Astrocyte of the spinal cord (primary cell): ENCODE measurements at places on chromosomes 6 and 20.

GRCh38 chr20:14489544-14489943 lies 152.1 kb upstream of the FLRT3 start:
- DNase-seq: no peak

GRCh38 chr6:50543666-50544065 lies 169.7 kb upstream of the TFAP2D start:
- DNase-seq: no peak

DNA sequence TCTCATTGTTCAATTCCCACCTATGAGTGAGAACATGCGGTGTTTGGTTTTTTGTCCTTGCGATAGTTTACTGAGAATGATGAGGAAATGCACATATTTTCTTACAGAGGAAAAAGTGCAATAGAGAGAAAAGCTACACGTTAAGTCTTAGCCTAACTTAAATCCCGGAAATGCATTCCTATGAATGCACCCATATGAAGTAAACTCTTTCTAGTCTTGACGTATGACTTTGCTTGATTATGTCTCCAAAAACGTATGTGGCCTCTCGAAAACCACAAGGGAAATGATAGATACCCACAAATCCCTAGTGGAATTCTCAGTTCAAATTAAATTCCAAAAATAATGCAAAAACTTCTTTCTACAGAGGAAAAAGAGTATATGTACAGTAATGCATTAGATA lies 90.7 kb upstream of the SASH1 start:
- DNase-seq: no peak

DNA sequence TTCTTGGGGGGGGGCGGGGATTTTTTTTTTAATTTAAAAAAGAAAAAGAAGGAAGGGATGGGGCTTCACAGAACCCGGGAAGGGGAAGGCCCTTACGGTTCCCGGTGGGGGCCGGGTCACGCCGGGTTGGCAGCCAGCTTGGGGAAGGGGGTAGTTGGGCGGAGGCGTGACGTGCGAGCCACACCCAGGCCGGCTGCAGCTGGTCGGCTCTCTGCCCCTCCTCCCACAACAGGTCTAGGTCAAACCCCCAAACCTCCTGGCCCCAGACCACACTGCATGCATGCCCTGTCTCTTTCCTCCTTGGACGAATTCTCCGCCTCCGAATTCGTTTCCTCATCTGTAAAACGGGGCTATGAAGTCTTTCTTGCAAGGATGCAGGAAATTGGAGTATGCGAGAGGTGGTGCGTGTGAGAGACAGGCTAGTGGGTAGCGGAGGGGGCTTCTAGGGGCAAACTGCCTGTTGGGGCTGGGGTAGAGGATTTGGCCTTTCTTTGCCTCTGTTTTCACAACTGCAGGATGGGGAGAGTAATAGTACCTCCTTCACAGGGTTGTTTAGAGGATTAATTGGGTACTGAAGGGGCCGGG lies 828 bp downstream of the HCK start:
- no peak for DNase-seq

GRCh38 chr6:29419516-29419915 lies 4.8 kb downstream of the OR12D1 start:
- no peak for DNase-seq

- DNase-seq: peak; percentile 63
Measured at GRCh38 chr6:105994591-105995390, 91.3 kb upstream of the PRDM1 start.

- no peak for DNase-seq
Measured at GRCh38 chr20:57605045-57605444, 15.2 kb downstream of the ZBP1 start.

- DNase-seq: no peak
Measured at GRCh38 chr20:62900692-62901584, 25.4 kb downstream of the DIDO1 start.

GRCh38 chr20:6914986-6915385 lies 147.5 kb downstream of the BMP2 start:
- DNase-seq: no peak

DNA sequence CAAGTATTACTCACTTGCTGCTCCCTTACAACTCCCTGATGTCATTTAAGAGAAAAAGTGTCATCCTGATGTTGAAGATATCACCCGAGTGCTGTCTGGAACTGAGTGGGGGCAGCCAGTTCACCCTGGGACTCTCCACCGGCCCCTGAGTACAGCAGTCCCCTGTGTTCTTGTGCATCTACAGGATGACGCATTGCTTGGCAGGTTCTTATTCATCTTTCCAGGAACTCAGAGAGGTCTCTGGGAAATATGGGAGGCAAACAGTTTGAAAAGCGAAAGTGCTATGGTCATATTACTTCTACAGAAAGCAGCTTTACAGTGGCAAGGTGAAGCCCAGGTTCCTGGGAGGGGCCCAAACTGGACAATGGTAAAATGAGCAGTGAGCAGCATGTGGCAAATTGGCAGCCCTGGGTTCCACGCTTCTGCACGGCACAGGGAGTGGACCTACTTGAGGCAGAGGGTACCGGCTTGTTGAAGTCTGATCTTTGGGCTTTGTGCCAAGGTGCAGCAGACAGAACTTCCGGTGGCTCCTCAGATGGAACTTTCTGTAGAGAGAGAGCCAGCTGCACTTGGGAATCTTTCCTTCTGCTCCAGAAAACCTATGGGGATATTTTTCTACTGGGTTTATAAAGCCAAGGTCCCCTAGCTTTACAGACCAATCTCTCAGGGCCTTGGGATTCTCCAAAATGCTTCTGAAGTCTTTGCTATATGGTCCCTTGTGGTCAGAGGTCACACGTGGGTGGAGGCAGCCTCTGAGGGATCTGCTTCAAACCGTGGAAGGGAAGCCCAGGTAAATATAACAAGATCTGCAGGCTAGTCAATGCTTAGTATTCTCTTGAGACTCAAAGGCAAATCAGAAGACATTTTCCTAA lies 128.3 kb downstream of the MAP3K7 start:
- DNase-seq: no peak

DNA sequence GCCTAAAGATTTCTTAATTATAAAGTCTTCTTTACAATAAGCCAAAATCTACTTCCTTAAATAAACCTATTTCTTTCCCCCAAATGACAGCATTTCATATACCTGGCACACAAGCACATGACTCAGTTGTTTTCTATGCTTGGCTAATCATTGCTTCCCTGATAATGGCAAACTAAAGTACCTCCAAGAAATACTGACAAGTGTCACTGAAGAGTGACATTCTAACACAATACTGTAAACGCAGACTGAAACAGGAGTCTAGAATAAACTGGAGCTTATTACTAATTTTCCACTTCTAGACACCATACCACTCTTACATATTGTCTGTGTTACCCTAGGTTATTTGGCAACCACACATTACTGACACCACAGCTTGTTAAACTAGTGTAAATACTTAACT lies 14.3 kb downstream of the SYNCRIP start:
- DNase-seq: no peak

DNA sequence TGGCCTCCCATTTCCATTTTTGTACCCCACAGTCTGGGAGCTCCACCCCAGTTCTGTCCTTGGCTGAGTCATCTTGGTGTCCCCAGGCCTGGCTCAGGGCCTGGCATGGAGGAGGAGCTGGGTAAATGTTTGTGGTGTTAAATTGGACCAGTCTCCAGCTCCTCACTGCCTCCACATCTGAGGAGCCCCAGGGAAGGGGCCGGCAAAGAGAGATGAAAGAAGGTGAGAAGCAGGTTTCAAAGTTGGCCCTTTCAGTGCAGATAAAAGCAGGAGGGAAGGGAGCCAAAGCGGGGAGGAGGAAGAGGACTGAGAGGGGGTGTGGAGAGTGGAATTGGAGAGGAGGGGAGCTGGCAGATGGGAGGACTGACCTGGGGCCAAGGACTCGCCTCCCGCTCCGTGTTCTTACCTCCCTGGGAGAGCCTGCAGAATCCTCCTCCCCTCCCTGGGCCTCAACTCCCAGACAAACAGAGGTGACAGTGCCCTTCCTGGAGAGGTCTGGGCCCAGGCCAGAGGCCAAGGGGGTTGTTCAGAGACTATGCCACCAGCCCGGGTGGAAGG lies 89.0 kb downstream of the CD40 start:
- DNase-seq: no peak
